ENCODE measurements at places on chromosomes 1 and 21.

- DNase-seq, result no peak
Measured at GRCh38 chr1:29466258-29466657, 229.9 kb downstream of the PTPRU start.

GRCh38 chr1:51504806-51505525 lies 14.1 kb downstream of the EPS15 start:
- no peak for DNase-seq

DNA sequence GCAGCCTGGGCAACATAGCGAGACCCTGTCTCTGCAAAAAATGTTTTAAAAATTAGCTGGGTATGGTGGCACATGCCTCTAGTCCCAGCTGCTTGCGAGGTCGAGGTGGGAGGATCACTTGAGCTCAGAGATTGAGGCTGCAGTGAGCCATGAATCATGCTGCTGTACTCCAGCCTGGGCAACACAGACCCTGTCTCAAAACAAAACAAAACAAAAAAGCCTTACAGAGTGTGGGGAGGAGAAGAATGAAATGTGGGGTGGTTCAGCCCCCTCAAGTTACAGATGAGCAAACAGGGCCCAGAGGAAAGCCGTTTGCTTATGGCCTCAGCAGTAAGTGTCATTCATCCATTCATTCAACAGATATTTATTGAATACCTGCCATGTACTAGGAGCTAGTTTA lies 40.7 kb downstream of the RPS6KA1 start:
- no peak for DNase-seq

DNA sequence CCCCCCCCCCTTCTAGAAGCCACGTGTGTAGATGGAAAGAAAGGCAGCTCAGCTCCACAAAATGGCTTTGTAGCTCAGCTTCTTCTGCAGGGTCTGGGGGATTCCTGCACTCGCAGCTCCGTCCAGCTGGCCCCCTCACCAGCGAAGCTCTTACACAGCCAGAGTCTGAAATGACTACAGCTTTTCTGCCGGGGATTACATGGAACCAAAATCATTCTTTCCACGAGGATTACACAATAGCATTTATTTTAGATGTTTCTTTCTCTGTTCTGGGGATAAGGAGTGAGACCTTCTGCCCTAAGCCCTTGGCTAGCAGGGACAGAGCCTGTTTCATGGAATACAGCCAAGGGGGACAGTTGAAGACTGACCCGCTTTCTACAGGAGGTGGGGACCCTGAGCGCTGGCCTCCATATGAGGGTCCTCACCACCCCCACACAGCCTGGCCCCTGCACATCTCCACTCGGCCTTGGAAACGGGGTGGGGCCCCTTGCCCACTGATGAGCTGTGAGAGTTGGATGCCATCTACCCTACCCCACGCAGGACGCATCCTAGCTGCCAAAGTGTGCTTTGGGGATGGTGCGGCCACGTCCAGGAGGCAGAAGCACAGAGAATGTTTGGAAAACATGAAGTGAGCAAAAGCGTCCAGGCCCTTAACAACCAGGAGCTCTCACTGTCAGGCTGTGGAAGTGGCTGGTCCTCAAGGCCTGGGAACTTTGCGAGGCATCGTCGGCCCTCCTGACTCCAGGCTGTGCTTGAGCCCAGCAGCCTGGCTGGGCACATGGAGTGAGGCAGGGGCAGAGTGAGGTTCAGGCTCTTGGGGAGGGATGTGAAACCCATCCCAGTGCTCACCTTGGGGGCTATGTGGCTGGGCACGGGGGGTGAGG lies 14.5 kb downstream of the ACTRT2 start:
- DNase-seq, result no peak

DNA sequence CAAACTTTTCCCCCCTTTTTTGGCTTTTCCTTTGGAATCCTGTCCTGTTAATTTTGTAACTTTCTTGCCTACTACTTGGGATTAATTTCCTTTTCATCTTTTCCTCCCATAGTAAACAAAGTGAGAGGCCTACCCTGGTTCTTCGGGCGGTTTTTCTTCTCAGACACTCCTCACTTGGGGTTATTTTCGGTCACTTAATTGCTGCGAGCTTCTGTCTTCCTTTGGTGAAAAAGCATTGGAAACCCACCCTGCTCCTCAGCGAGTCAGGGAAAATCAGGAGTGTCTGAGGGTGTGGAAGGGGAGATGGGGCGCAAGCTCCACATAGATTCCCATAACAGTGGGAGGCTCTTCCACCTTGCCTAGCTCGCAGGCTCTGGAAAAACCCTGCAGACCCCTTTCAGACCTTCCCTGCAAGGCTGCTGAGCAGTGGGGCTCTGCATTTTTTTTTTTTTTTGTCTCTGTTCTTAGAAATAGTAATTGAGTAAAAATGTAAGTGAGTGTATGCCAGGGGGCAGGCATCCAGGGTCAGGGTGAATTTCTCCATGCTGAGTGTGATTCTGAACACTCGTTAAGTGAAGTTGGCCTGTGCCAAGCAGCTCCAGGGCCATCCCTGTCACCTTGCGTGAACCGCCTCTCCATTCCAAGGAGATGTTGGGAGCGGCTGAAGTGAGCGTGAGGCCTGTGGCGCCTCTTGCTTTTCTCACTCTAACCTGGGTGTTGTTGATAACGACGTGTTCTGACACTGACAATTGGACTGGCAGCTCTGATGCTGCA lies 20.3 kb downstream of the TGFB2 start:
- DNase-seq, result no peak

DNA sequence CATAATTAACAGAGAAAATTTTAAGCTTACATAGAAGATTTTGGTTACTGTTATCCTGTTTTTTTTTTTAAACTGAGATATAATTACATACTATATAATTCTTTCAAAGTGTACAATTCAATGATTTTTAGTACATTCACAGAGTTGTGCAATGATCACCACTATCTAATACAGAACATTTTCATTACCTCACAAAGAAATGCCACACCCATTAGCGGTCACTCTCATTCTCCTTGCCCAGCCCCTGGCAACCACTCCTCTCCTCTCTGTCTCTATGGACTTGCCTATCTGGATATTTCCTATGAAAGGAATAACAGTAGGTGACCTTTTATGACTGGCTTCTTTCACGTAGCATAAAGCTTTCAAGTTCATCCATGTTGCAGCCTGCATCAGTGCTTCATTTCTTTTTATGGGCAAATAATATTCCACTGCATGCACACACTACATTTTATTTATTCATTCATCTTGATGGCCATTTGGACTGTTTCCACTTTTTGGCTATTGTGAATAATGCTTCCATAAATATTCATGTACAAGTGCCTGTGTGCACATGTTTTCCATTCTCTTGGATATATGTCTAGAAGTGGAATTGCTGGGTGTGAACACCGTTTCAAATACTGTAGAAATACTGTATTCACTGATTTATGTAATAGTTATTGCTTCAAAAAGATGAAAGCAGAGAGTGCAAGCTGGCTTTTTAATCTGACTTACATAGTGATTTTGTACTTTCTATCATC lies 26.5 kb downstream of the TAF5L start:
- DNase-seq, result no peak

- no peak for DNase-seq
Measured at GRCh38 chr1:172944931-172945330, 105.8 kb downstream of the TNFSF18 start.

- peak; percentile 64 for DNase-seq
Measured at GRCh38 chr1:181676269-181676668, 193.0 kb downstream of the CACNA1E start.

- DNase-seq, result no peak
Measured at GRCh38 chr1:12426030-12426429, 192.0 kb downstream of the DHRS3 start.

GRCh38 chr1:17596651-17597509 lies 57.4 kb downstream of the ARHGEF10L start:
- DNase-seq, result no peak

DNA sequence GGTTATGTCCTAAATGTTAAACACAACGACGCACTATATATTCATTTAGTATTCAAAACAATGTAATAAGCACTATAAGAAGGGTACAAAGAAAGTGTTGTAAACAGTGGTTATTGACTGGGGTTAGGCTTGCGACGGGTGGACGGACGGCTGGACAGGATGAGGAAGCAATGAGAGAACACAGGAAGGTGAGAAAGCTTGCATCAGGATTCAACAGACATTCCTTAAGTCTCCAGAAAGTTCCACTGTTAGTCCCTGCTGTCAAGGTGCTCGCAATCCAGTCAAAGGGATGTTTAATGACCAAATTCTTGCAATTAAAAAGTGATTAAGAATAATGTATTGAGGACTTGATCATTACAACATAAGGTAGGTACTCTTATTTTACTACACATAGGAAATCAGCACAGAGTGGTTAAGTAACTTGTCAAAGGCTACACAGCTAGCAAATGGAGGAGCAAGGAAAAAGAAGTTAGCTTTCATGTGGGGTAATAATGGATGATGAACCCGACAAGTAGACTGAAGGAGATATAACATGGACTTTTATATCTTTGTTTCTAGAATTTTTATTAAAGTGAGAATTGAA lies 994 bp upstream of the ACBD6 start:
- DNase-seq, result no peak

GRCh38 chr1:202038688-202039346 lies 28.4 kb downstream of the ELF3 start:
- peak; percentile 50 for DNase-seq

DNA sequence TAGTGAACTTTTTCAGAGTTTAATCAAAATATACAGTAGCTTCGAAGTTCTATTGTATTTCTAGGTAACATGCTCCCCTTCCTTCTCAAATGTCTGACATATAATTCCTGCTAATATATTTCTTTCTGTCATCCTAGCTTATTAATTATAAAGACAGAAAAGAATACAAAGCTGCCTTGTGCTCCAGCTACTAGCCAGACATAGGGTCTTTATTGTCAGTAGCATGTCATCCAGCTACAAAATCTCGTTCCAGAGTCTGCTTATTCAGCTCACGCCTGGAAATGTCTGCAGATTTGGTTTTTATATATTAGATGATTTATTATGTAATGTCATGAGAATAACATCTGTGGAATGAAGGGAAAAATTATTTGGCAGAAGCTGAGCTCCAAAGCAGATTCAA lies 1102.8 kb downstream of the BRINP3 start:
- DNase-seq, result no peak

GRCh38 chr1:214331827-214332423 lies 51.0 kb downstream of the SMYD2 start:
- DNase-seq, result peak; percentile 55

DNA sequence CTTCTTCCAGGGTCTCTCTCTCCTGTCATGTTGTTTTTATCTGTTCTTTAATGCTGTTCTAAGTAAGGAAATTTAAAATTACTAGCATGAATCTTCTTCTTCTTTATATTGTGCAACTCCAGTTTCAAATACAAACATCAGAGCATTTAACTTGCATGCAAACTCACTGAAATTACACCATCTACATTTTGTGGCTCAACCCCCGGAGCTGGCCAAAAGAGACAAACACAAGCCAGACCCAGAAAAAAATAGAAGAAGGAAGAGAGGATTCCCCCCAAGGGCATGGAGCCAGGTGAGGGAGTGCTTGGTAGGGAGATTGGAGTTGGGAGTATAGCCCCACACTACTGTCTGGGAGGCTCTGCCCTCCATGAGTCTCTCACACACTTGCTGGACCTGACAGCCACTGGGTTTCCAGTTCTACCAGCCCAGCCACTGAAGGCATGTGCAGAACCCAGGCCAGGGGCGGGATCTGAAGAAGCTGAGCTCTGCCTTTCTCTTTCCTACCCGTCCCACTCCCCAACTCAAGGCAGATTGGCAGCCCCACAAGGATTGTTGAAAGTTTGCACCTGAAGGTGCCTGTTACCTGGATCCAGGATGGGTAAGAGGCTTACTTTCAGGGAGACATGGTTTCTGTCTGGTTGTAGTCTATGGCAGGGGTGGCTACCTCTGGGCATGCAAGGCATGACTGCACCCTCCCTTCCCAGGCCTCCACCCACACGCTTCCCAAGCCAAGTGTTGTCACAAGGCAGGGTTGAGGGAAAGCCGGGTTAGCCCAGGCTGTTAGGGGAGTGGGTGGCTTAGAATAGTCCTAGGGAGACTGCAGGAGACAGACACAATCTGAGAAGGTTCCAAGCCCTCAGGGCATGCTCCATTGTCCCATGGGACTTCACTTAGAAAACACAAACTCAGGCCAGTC lies 297.2 kb downstream of the TGFB2 start:
- DNase-seq, result no peak

DNA sequence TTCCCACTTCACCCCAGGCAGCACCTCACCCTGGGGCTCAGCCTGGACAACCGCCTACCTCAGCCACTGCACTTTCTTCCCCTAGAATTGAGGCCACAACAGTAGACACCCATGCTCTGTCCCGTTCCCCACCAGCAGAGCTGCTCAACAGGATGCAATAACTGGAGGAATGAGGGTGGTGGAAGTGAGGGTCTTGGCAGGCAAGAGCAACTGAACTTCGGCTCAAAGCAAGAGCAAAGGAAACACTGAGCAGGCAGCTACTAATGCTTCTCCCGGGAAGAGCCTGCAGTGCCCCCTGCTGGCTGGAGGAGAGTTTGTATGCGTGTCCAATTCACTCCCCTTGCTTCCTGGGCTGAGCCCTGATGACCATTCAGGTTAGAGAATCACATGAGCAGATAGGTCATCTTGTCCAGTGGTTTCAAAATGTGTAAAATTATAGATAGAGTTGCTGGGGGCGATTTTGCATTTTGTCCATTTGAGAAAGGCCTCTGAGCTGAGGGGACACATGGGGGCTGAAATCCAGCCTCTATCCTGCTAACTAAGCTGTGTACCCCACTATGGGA lies 13.9 kb downstream of the NT5C1A start:
- DNase-seq, result peak; percentile 78

DNA sequence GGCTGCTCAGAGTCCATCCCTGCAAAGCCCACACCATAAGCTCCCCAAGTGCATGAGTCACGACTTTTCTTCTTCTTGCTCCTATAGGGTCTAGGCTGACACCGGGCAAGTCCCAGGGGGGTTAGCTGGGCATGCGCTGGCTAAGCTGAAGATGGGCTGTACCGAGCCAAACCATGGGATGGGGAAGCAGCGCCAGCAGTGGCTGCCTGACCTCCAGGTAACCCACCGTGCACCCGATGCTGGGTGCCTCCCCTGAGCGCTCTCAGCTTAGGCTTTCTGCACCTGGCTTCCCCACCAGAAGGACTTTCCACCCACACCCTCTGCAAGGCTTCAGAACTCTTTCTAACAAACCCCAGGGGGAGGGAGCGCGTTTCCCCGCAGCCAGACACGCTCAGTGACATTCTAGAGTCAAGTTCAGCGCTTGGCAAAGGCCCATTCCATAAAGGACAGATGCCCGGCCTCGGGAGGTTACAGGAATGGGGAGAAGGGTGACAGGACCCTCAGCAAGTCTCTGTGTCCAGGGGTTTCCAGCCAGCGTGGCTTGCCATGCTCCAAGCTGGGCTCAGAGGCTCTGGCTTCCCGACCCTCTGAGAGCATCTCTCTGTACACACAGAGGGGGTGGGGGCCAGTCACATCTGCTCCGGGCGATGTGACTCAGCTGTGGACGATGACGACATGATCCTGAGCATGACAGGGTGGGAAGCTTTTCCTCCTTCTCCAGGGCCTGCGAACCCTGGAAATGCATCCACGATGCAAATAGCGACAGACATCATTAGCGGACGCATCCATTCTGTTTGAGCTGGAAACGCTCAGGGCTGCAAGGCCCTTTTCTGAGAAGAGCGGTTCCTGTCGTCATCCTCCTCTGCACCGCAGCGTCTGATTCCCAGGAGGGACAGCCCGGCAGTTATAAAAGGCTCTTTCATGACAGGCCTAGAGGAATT lies 107.8 kb downstream of the SIK1 start:
- DNase-seq, result no peak
